ENCODE measurements at places on chromosomes 2 and 18.

DNA sequence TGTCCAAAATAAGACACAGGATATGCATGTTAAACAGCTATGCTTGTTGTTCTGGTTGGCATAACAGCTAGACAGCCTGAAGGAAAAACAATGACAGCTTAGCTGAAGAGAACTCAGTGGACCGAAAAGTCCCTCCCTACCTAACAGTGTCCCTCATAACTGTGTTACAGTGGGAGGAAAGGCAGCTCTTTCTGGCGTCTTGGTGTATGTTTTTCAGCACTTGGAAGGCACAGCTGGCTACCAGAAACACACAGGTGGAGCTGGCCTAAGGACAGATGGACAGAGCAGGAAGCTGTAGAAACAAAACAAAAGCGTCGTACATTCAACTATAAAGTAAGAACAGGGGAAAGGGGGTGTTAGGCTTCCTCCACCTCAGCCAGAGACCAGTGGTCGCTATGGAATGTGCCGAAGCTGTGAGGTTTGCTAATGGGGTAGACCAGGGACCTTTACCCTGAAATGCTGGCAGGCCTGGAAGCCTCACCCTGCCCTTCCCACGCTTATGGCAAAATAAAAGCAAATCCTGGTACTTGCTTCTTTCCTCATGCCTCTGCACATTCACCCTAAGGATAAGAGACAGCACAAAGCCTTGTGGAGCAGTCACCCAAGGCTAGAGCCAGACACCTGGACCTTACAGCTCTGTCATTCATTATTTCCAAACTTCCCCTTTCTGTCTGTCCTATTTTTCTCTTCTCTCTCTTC, 103.5 kb upstream of the TRIB2 start:
- peak; percentile 74 for DNase-seq

DNA sequence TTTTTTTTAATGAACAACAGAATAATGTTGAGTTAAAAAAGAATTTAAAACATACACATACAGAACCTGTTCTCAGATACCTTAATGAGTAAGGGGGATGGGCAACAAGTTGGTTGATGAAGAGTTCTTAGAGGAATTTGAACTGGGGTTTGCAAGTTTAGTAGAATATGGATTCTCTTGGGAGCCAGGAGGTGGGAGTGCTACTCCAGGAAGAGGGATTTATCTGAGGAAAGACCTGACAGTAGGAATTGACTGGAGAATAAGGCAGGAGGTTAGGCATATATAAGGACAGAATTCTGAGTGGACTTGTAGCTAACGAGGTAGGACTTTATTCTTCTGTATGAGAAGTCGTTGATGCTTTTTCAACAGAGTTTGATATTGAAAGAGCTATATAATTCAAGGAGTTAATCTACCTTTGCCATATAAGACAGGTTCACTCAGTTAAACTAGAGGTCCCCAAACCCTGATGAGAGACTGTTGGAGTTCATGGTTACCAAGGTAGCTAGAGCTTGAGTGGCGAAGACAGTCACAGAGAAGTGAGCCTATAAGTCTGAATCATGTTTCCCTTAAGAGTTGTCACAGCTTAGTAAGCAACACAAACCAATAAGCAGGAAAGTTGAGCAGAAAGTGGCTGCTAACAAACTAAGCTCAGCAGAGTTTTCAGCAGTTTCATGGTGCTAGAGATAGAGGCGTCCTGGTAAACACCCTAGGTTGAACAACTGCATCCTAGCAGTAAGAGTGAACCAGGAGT, 88.2 kb downstream of the NCOA1 start:
- DNase-seq = peak; percentile 21

DNA sequence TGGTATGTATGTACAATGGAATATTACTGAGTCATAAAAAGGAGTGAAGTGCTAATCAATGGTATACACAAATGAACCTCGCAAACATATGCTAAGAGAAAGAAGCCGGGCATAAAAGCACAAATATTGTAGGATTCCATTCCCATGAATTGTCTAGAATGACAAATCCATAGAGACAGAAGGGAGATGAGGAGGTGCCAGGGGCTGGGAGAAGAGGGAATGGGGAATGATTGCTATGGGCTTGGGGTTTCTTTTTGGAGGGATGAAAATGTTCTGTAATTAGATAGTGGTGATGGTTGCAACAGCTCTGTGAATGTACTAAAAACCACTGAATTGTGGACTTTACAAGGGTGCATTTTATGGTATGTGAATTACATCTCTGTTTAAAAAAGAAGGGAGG, 73.5 kb downstream of the GLI2 start:
- no peak for DNase-seq

DNA sequence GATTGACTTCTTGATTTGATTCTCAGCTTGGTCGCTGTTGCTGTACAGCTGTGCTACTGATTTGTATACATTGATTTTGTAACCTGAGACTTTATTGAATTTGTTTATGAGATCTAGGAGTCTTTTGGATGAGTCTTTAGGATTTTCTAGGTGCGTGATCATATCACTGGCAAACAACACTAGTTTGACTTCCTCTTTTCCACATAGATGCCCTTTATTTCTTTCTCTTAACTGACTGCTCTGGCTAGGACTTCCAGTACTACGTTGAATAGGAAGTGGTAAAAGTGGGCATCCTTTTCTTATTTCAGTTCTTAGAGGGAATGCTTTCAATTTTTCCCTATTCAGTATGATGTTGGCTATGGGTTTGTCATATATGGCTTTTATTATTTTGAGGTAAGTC, 101.3 kb downstream of the OSBPL1A start:
- DNase-seq = no peak

- no peak for DNase-seq
Measured at GRCh38 chr2:196606516-196606915, 33.0 kb upstream of the CCDC150 start.

- no peak for DNase-seq
Measured at GRCh38 chr18:31268985-31269406, 49.0 kb upstream of the DSG1 start.

GRCh38 chr2:9646196-9647030, 15.6 kb upstream of the YWHAQ start:
- DNase-seq = no peak

- DNase-seq = peak; percentile 58
Measured at GRCh38 chr2:201450954-201451291, 335 bp downstream of the TRAK2 start.

DNA sequence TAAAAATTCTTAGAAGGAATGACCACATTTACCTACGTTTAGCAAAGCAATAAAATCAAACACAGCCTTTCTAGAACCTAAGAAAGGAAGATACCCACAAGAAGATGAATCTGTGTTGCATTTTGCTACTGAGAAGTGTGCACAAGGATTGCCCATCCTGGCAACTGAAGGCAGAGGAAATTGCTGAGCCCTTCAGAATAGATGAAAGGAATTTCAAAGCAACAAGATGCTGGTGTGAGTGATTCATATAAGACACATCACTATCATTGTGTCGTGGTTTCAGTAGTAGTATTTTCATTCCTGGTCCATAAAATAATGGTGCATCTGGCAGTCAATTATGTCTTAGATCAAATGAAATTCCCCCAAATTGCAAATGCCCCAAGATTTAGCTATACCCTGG, 48.4 kb upstream of the ANKRD44 start:
- DNase-seq = no peak

- DNase-seq = no peak
Measured at GRCh38 chr2:151490276-151490675, 80.6 kb downstream of the RIF1 start.

DNA sequence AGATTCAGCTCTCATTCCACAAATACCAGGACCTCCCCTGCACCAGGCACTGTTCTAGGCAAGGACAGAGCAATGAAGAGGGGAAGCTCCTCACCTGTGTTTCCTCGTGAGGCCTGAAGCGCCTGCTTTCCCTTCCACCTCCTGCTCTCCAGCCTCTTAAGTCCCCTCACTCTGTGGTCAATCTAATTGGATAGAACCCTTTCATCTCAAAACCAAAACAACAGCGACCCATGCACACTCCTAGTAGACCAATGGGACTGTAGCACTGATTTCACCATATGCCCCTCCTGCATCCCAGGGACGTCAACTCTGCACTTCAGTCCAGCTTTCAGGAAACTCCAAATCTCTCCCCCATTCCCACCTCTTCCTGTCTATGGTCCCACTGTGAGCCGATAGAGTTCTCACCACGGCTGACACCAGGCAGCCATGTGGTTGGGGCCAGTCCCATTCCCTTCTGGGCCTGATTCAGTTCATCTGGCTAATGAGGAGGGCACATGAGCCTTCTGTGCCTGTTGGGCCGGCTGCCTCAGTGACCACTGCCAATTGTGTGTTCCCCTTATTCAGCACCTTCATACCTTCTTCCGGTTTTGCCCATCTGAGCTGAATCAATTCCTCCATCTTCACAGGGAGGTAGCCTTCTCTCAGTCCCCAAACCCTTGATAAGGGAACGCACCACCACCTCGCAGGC, 33.3 kb upstream of the MAT2A start:
- no peak for DNase-seq

GRCh38 chr2:215540658-215541057, 104.8 kb upstream of the FN1 start:
- DNase-seq = no peak

DNA sequence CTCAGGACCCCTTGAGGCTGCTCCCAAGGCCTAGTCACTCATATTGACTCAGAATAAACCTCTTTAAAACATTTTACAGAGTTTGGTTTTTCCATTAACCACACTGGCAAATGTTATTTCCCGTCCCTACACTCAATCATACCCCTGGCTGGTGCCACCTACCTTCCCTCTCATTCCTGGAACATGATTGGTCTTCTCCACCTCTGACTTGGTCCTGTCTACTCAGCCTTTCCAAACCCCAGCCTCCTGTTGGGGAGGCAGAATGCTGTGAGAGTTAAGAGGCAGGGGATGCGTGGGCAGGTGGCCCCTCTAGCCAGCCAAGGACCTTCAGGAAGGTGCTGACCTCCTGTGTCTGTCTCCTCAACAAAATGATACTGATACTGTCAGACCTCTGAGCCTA, 149.3 kb downstream of the CABLES1 start:
- no peak for DNase-seq

- DNase-seq = no peak
Measured at GRCh38 chr2:201105759-201106158, 10.2 kb upstream of the CFLAR start.

DNA sequence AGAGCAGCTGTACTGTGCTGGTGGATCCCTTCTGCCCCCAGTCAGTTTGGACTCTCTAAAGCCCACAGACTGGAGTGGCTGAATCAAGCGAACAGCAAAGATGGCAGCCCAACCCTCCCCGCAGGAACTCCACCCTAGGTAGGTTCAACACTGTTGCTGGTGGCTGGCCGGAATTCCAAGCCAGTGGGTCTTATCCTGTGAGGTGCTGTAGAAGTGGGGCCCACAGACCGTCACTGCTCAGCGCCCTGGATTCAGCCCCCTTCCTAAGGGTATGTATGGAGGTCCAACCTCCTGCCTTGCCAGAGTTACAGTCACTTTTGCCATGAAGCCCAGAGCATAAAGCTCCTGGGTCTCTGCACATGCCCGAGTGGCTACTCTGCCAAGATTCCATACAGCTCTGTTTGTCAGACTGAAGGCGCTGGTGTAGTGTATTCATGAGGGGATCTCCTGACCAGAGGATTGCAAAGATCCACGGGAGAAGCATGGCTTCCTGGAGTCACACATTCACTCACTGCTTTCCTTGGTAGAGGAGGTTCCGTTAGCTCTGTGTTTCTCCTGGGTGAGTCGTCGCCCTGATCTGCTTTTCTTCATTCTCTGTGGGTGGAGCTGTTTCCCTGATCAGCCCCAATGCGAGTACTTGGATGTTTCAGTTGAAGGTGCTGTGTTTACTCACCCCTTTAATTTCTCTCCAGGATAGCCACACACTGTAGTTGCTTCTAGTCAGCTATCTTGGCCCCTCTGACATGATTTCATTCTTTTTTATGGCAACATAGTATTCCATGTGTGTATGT, 293.6 kb upstream of the THUMPD2 start:
- no peak for DNase-seq

- DNase-seq = no peak
Measured at GRCh38 chr18:48545757-48546321, 7.0 kb downstream of the CTIF start.

GRCh38 chr2:238114331-238114841, 14.2 kb downstream of the ESPNL start:
- no peak for DNase-seq

DNA sequence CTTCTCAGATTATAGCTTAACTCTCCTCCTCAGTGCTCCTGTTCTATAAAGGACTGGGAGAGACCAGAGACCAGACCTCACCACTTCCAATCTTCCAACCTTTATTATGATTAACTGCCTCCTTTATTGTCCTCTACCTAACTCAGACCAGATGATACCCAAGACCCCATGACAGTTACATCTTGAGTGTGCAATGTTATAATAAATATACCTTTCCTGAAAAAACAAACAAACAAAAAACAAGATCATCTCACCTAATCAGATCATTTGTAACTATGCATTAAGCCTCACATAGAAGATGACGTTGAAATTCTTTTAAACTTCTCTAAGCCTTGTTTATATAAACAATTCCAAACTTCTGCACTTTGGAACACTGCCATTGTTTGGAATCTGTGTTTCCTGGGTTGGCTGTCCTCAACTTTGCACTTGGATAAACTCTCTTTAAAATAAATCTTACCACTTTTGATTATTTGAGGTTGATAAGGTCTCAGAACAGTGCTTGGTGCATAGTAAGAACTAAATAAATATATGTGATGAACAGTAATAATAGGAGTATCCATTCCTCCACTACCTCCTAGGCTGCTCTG, 342.7 kb downstream of the TDRD15 start:
- DNase-seq = no peak

DNA sequence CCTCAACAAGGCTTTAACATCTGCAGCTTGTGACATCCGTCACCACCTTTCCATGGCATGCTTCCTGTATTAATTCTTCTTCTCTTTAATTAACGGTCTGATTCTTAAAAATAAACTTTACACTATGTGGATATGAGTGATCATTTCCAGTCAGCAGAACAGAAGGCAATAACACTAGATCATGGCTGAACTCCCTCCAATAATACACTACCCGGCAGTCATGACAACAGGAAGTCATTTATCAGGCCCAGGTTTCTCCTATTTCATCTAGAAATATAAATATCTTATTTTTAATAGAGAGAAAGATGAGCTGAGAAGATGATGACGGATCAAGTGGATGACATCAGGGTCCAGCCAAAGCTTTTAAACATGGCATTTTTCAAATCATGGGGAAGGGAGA, 792.2 kb downstream of the SLC4A3 start:
- DNase-seq = no peak
